ENCODE measurements at places on chromosomes 12 and 14.

DNA sequence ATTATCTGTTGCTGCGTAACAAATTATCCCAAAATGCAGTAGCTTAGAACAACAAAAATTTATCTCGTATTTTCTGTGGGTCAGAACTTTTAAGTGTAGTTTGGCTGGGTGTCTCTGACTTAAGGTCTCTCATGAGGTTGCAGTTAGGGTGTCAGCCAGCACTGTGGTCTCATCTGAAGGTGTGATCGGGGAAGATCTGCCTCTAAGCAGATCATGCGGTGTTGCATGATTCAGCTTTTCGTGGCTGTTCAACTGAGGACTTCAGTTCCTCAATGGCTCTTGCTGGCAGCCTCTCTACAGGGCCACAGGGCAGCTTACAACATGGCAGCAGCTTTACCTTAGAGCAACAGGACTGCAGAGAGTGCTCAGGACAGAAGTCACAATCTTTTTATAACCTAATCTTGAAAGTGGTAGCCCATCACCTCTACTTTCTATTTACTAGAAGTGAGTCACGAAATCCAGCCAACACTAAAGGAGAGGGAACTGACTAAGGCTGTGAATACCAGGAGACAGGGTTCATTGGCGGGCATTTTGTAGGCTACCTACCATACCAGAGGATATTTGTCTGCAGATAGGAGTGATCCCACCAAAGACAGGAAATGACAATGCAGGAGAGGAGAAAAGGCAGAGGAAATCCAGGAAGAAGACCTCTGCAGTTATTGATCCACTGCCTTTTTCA is 1.8 kb upstream of the TMPRSS12 start:
- DNase-seq, result no peak

DNA sequence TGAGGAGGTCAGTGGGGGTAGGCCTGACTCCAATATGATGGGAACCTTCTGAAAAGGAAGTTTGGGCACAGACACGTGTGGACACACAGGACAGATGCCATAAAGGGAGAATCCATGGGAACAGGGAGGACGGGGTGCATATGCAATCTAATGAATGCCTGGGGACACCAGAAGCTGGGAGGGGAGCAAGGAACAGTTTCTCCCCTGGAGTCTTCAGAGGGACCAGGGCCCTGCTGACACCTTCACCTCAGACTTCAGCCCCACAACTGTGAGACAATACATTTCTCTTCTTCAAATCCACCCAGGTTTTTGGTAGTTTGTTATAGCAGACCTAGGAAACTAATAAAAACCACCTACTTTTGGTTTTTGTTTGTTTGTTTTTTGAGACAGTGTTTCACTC is 35.2 kb upstream of the CLIP1 start:
- DNase-seq, result no peak

DNA sequence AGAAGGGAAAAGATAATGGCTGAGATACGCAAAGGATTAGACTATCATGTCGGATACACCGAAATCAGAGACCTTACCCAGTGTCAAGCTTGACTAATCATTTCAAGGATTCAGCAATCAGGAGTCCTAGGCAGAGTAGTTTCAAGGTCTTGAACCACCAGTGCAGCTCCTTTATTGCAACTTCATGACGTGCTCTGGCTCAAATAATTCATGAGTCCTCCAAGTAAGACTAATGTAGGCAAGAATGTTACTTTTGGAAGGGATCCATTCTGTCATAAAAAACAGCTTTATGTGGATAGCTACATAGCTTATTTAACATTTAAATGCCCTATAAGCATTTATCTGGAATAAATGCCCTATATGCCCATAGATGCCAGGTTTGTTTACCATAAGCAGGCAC is 123.2 kb downstream of the LMO3 start:
- peak; percentile 71 for DNase-seq

GRCh38 chr14:22850944-22851764 is 14.8 kb downstream of the MMP14 start:
- peak; percentile 96 for DNase-seq

- DNase-seq, result no peak
Observed at GRCh38 chr12:12408265-12408690, 51.4 kb downstream of the BORCS5 start.

DNA sequence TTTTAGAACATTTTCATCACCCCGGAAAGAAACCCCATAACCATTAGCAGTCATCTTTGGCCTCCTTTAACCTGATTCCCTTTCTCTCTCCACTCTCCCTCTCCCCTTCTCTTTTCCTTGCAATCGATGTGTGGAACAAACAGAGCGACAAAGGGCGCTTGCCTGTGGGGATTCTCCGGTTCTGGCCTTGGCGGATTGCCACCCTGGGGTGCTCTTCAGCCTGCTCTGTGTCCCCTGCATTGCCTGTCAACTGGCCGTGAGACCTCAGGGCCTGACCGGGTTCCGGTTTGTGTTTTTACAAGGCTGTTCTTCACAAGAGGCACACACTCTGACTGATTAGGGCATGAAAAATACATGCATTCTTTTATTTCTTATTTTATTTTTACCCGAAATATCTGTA is 27.8 kb downstream of the LRTM2 start:
- DNase-seq, result no peak

- no peak for DNase-seq
Observed at GRCh38 chr14:93005838-93006237, 82.9 kb downstream of the CHGA start.

GRCh38 chr12:102465762-102466560 is 14.4 kb downstream of the IGF1 start:
- no peak for DNase-seq

- DNase-seq, result no peak
Observed at GRCh38 chr14:106605548-106606448, 1079.4 kb downstream of the TMEM121 start.

- DNase-seq, result no peak
Observed at GRCh38 chr14:68924186-68925158, 54.6 kb downstream of the ACTN1 start.

GRCh38 chr14:101460986-101461750 is 100.1 kb upstream of the DIO3 start:
- DNase-seq, result no peak

GRCh38 chr14:65915125-65915524 is 502.6 kb downstream of the FUT8 start:
- DNase-seq, result no peak

- DNase-seq, result no peak
Observed at GRCh38 chr14:34177466-34177865, 226.6 kb upstream of the EGLN3 start.

DNA sequence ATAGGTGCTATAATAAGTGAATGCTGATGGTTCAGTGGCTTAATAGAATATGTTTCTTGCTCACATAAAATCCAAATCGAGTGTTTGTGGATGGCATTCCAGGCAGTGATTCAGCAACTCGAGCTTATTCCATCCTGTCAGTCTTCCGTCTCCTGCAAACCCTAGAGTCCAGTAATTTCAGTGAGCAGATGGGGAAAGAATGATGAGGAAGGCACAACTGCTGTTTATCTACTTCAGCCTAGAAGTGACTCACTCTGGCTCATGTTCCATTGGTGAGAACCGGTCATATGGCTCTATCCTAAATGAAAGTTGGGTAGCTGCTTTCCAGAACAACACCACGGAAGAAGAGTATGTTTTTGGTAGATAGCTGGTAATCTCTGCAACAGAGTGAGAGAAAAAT is 421.8 kb upstream of the PDE3A start:
- peak; percentile 88 for DNase-seq

DNA sequence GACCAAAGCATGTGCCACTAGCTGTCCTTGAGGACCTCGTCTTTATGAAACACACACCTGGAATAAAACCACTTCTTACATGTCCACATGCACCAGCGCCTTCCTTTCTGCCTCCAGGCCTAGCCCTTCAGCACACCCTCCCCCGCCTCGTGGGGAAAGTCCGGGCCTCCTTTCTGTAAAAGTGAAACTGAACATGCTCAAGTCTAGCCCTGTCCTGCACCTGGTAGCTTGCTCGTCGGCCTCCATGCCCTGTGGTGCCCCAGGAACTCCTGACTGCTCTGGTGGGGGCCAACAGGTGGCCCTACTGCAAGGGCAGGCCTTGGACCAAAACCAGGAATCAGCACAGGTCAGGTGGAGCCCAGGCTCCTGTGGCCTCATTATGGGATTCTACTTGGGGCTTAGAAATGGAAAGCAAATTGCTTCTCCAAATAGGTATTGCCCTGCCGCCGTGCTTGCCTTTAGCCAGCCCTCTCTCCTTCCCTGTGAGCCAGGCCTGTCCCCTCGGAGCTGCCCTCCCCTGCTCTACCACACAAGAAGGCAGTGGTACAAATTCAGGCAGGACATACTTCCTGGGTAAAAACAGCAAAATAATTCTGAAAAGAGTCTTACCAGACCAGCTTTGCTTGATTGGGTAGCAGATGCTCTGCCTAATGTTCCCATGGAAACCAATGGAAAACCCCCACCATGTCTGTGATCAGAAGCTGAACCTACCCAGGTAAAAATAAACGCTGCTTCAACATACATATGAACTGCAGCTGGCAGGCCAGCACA is 43.5 kb downstream of the ERH start:
- no peak for DNase-seq

DNA sequence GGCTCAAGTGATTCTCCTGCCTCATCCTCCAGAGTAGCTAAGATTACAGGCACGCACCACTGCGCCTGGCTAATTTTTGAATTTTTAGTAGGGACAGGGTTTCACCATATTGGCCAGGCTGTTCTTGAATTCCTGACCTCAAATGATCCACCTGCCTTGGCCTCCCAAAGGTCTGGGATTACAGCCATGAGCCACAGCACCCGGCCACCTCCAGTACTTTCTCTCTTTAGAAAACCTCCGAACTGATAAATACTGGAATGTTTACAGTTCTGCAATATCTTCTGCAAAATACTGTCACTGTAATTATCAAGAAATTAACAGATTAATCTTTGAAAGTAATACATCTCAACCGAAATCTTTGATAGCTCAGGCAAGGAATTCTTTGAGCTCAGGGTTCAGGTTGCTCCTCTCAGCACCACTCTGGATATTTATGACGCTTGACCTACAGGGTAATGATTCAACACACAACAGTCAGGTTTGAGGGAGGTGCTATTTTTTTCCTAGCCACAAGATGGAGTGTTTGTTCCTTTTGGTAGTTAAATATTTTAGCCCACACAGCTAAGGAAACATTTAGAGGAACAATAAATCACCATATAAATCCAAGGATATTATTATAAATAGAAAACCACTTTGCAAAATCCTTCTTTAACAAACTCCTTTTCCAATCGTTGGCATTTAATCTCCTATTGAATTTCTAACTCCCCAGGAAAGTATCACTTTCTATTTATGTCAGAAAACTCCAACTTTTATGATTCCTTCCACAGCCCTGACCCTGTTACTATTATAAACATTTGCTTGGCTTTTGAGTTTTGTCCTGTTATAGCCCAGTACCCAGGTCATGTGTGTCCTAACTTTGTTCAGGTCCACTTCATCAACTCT is 48.6 kb upstream of the GTF2A1 start:
- DNase-seq, result peak; percentile 82

DNA sequence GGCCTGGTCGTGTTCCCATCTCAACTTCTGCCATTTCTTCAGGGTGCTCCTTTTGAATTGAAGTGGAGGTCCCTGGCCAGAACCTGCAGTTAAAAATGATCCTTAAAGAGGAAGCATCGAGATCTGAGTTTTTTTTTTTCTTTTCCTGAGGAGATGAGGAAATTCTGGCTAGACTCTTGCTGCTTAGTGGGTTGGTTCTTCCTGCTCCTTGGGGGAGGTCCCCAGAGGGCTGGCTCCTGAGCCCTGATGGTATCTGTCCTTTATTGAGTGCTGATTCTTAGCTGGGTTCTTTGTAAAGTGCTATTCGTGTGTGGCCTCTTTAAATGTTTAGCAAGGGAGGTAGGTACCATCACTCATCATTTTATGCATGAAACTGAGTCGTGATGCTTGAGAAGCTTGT is 11.7 kb downstream of the PELI2 start:
- no peak for DNase-seq

DNA sequence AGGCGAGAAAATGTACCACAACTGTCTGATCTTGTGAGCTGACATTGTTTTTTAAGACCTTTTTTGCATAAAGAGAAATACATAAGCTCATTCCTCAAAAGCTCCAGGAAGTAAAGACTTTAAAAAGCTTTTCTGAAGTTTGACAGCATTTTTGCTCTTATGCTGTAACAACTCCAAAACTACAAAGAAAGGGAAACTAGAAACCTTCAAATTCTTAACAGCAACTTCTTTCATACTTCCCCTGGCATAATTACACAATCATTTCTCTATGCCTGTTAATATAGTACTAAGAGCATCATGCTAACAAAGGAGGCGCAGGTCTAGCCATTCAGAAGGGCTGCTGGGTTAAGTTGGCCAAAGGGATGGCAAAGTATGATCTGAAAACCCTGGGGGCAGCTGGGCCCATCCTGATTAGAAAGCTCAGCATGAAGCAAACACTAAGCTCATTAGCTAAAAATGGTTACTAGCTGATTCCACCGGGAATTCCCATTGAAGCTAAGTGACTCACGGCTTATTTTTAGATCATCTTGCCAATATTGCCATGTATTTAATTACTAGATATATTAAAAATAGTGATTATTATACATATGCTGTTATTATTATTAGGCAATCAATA is 26.1 kb upstream of the ANP32D start:
- no peak for DNase-seq

DNA sequence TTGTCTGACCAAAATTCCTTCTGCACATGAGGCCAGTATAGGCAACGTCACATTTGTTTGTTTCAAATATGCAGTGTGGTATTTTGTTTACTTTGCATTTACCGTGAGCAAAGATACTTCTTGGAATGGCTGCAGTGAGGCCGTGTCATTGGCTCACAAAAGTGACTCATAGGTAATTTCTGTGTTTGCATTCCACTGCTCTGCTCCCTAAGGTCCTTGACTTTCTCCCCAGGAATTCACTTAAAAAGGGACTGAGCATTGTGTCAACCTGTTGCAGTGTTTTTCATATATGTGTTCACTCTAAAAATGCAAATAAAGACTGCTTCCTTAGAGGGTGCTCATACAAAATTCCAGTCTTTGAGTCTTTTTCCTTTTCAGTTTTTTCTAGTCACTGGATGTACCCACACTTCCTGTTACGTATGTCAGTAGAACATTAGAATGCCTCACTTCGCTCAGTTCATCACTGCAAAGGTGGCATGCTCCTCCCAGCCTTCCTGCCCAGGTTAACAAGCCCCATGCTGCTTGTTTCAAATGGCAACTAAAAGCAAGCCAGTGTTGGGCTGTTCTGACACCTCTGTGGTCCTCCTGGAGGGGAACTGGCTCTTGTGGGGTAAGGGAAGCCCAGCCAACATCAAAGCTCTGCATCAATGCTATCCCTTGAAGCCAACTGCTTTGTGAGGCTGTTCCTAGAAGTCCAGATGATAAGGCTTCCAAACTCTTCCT is 9.1 kb downstream of the C12orf76 start:
- DNase-seq, result peak; percentile 96

- peak; percentile 35 for DNase-seq
Observed at GRCh38 chr12:43969882-43970281, 134.0 kb downstream of the TMEM117 start.

GRCh38 chr14:26597589-26598080 is at the start of gene NOVA1:
NOVA1 (minus strand) TSS chr14:26598033; CDS start chr14:26597436, 597 bp downstream.
- no peak for DNase-seq

DNA sequence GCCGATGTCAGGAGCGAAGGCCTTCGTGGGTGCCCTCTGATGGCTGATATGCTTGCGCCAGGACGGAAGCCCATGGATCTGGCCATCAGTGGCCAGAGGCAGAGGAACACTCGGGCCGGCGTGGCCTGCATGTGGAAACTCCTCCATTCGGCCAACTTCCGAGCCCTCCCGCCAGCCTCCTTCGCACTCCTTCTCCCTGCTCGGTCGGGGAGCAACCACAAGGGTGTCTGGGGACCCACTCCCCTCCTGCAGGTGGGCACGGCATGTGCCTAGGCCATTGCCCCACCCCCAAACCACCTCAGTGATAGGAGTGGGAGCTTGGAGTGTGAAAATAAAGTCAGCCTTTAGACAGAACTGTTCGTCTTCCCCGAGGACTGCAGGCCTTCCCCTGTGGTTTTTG is 231.3 kb downstream of the BCL11B start:
- DNase-seq, result no peak

- DNase-seq, result no peak
Observed at GRCh38 chr12:104619305-104619704, 162.6 kb downstream of the CHST11 start.

Measured in fibroblast of the aortic adventitia (primary cell).